ENCODE measurements at places on chromosomes 7 and 10.

DNA sequence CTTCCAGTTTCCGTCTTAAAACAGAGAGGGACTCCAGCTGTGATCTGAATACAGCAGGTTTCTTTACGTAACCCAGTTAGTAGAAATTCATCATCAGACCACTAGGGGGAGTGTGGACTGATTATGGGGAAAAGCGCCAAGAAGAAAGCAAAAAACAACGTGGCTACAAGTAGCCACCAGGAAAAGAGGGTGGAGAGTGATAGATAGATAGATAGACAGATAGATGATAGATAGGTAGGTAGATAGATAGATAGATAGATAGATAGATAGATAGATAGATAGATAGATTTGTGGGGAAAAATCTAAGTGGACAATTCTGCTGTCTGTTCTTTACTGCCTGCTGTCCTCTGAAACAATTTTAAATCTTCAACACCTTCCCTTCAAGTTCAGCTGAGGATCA lies 12.7 kb upstream of the AKR1B10 start:
- DNase-seq = no peak

- DNase-seq = no peak
Observed at GRCh38 chr7:4734587-4735345, 40.7 kb upstream of the AP5Z1 start.

GRCh38 chr10:131496351-131497052 lies 185.0 kb upstream of the TCERG1L start:
- DNase-seq = no peak

DNA sequence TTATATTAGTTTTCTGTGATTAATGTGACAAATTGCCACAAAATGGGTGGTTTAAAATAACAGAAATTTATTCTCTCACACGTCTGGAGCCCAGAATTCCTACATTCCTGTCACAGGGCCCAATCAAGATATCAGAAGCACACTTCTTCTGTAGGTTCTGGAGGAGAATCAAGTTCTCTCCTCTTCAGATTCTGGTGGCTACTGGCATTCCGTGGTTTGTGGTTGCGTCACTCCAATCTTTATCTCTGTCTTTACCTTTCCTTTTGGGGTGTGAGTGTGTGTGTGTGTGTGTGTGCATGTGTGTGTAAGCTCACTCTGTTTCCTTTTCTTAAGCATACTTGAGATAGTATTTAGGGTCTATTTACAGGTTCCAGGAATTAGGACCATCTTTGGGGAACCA lies 115.5 kb upstream of the DKK1 start:
- DNase-seq = no peak

DNA sequence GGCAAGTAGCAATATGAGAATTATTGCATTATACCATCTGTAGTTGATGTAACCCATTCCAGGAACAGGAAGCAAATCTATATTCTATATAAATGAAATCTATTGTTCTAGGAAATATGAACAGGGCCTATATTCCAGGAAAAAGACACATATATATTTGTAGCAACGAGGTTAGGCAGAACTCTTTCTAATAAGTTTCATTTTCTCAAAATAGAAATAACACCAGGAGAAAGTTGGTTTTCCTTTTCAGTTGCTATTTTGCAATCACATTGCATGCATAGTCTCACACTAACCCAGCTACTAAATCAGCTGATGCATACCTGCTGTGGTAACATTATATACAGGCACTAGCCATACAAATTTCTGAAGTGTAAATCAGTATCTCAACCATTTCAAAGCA lies 6.2 kb upstream of the IFIT2 start:
- DNase-seq = no peak

GRCh38 chr7:114298011-114298410 lies 116.6 kb upstream of the FOXP2 start:
- DNase-seq = no peak

DNA sequence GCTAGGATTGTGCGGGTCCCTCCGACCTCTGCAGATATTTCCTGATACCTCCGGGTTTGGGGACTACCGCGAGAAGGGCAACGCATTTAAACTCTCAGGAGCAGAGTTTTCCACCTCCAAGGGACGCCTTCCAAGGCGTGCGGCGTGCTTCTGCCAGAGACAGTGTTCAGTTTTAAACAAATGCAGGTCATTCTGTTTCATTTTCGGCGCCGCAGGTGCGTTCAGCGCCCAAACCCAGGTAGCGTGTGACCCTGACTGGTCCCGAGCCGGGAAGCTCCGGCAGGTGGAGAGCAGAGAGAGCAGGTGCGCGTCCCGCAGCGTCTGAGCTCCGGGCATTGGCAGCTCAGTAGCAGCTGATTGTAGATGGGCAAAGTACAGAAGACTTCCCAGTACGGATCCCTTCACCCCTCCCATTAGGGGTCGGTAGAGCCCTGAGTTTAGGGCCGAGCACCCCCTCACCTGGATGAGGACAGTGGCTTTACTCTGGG lies 1.4 kb upstream of the CYP26A1 start:
- DNase-seq = no peak
